ENCODE measurements at places on chromosomes 4 and X.

DNA sequence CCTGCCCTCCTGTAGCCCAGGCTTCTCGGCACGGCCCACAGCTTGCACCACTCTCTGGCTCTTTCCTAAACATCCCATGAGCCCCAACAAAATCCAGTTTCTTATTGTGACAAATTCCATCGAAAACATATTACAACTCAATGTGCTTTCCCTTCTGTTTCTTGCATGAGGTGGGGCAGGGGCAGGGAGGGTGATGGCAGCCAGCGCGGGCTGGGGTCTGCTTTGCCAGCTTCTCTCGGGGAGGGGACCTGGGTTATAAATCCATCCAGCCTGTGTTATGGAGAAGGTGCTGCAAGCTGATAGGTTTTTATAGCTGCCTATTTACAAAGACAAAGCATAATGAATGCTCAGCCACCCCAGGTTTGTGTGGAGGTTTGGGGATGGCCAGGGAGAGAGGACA lies 21.1 kb downstream of the PPP2R2C start:
- no peak for DNase-seq

DNA sequence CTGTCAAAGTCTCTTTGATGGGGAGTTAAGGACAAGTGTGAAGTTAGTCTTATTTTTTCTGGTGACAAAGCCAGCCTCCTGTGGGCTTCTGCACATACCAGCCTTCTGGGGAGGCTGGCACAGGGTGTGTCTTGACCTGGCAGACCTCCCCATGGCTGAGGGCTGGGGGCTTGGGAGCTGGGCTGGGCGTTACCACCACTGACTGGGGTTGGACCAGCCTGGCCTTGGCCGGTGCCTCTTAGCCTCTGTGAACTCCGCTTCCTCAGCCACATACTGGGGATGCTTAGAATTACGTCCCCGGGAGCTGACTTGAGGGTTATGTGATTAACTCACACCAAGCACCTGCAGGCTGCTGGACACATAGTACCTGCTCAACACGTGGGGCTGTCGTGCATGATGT lies 14.0 kb downstream of the SH3TC1 start:
- DNase-seq: no peak

- peak; percentile 34 for DNase-seq
These were observed at the start of gene PRRG1 for GRCh38 chrX:37349221-37350033. PRRG1 (plus strand) TSS chrX:37349364; CDS start chrX:37406250, 56,886 bp downstream.

DNA sequence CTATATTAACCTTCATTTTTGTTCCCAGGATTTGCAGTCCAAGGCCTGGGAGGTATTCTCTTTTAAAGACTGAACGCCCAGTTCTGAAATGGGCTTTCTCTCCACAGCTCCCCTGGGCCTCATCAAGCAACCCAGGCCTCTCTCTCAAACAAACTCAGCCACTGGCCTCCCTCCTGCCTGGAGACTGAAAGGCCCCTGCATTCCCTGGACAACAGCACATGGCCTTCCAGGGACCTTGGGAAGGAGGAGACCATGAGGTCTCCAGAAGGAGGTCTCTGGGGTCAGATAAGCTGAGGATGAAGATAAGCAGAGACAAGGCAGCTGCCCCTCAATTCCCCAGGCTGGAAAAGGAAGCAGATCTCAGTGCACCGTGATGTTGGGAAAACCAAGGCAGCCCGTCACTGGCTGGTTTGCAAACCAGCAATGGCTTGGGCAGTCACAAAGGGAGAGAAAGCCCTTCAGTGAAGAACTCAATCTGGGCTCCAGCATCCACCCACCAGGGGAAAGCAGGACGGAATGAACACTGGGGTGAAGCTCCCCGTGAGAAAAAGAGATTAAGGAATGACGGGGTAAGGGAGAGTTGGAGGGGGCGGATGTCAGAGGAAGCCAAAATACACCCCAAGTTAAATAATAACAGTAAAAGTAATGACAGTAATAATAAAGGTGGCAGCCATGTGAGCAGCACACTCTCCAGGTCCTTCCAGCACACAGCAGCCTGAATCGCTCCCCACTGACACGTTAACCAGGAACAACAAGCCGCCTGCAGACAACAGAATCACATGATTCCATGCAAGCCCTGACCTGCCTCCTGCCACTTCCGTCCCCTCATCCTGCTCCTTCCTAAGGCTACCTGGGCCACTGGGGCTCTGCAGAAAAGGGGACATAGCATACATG lies 22.3 kb downstream of the AMOT start:
- no peak for DNase-seq

- no peak for DNase-seq
These were observed 5.3 kb upstream of the ADRA2C start for GRCh38 chr4:3760841-3761240.

- no peak for DNase-seq
These were observed 77.8 kb downstream of the CD38 start for GRCh38 chr4:15855804-15856475.

DNA sequence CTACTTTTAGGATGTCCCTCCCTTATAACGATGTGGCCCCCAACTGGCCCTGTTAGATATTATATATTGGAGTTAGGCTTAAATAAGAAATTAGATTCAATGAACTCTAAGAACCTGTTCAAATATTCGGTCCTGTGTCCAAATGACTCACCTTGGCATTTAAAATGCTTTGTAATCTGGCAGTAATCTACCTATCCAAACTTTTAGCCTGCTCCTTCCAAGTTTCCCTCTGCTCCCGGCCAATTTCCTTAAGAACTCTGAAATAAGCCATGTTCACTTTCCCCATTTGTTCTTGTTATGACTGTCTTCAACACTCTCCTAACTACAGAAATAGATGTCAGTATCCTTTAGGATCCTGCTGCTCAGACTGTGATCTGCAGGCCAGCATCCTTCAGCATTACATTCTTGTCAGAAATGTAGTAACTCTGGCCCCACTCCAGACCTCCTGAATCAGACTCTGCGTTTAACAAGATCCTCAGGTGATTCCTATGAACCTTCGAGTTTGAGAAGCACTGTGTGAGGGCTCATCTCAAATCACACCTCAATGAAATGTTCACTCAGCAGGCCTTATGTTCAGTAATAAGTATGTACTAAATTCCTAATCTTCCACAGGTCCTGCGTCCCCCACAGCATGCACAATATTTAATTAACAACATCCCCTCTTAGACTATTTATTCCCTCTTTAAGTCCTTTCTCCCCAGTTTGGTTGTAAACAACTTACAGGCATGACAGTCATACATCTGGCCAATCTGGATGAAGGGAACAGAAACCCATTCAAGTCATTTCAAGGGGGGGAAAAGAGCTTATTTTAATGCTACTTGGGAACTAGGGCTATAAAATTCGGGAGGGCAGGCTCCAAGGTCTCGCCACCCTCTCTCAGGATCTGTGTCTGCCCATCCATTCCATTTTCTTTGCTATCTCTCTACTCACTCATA lies 3.0 kb downstream of the ATP8A1 start:
- no peak for DNase-seq

GRCh38 chrX:96147681-96148080 lies 537.0 kb upstream of the DIAPH2 start:
- DNase-seq: no peak

GRCh38 chr4:166174717-166175490 lies 301.9 kb downstream of the TLL1 start:
- no peak for DNase-seq

GRCh38 chr4:172786039-172786792 lies 382.4 kb upstream of the GALNT7 start:
- DNase-seq: no peak

DNA sequence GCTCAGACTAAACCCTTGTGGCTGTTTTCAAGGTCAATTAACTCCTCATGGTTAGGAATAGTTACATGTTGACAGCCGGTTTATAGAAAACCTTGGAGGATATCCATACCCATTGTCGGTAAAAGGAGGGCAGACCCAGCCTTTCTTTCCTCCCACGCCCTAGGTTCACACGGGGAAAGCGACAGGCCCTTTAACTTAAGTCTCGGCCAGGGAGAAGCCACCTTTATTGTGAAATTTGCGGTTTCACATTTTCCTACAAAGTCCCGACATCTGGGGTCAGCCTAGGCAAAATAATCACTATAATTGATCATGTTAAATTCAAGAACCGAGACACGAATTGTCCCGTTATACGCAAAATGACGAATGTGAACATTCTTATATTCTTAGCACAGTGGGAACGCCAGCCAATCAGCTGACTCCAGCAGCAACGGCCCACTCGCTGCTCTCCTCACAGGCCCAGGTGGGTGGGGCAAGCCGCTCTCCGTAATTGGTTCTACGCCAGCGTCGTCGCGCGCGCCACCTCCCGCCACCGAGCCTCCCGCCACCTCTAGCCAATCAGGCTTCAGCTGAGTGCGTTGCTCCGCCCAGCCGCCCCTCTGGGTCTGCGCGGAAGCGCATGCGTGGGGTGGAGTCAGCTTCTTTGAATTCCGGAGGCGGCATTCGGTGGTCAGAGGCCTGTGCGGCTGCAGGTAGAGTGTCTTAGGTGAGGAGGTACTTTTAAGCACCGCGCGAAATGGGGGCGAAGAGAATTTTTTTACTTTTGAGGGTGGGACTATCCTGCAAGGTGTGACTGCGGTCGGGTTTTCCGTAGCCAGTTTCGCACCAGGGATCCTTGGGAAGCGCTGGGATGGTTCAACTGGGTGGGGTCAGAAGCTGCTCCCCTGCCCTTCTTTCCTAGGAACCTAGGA lies at the start of gene CENPI:
Gene CENPI, plus strand, starts transcription at position 659 of the 908 bp plus-strand sequence. CDS start 2,867 bp downstream, outside the sequence.
- DNase-seq: peak; percentile 57

- no peak for DNase-seq
These were observed 62.2 kb downstream of the MFAP3L start for GRCh38 chr4:169963998-169964397.

GRCh38 chr4:142846108-142846728 lies at the start of gene INPP4B:
INPP4B (minus strand) TSS chr4:142846301.
- DNase-seq: no peak

DNA sequence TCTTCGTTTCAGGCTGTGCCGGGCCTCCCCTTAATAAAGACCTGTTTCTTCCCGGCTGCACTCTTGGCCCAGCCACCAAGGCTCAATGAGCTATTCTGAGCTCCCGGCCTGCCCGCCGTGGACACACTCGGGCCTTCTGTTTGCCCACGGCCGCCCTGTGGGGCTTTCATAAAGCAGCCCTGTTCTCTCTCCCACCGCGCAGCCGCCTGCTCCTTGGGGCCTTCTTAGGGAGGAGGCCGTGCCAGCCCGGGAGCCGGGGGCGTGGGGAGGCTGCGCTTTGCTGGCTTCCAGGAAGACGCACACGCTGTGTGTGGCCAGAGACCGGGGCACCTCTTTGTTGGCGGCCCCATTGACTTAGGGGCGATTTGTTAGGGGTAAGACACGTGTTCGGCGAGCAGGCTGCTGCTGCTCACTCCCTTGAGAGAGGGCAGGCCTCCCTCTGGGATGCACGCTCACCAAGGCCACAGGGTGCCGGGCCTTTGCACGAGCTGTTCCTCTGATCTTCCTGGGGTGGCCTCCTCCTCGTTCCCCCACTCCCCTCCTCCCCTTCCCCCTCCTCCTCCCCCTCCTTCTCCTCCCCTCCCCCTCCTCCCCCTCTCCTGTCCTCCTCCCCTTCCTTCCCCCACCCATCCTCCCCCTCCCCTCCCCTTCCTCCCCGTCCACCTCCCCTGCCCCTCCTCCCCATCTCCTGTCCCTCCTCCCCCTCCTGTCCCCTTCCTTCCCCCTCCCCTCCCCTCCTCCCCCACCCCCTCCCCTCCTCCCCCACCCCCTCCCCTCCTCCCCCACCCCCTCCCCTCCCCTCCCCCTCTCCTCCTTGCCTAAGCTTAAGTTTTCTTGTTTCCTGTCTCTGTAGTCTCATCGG lies 11.3 kb downstream of the BLOC1S4 start:
- DNase-seq: no peak

DNA sequence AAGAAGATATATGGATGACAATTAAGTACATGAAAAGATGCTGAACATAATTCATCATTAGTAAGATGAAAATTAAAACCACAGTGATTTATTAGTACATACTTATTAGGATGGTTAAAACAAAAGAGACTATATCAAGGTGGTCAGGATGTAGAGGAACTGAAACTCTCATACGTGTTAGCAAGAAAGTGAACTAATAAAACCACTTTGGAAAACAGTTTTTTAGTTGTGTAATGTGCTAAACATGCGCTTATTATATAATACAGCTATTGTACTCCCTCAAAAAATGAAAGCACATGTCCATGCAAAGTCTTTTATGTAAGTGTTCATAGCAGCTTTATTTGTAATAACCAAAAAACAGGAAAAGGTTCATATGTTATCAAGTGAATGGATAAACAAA lies 89.9 kb upstream of the KCTD8 start:
- DNase-seq: no peak

DNA sequence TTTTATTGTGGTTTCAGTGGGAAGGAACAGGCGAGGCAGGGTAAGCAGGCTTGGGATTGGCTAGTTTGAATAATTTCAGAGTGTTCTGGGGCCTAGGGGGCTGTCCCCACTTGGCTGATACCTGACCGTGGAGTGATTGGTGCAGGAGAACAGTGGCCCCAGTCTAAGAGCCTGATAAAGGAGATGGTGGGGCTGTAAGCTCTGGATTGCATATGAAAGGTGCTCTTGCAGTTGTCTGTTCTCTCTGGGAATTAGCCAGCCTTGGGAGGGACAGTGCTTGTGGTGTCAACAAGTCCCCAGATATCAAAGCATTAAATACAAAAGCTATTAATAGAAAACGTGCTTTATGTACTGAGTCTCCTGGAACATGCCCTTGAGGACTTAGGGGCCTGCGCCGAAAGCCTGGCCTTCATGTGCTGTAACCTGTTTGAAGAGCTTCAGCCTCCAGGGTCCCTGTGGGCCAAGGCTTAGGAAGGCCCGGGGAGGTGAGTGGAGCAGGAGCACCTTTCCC lies 30.4 kb upstream of the CLTRN start:
- DNase-seq: no peak

DNA sequence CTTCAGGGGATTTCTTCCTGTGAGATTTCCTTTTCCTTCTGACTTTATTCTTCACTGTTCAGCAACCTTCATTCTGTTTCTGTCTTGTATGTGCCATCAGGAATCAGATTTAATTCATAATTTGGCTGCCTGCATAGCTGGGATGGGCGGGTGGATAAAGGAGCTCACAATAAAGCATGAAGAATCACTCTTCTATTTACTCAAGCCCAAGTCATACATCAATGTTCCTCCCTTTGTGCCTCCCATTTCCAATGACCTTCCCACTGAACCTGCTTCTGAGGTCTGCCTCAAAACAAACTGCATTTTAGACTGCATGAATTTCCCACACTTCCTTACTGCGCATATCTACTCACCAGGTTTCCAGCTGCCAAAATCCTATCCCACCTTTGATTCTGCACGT lies 14.0 kb downstream of the PDGFC start:
- DNase-seq: no peak

GRCh38 chr4:71026086-71026485 lies 32.6 kb downstream of the DCK start:
- DNase-seq: peak; percentile 42

GRCh38 chr4:8110071-8110986 lies 48.3 kb downstream of the ABLIM2 start:
- DNase-seq: no peak

DNA sequence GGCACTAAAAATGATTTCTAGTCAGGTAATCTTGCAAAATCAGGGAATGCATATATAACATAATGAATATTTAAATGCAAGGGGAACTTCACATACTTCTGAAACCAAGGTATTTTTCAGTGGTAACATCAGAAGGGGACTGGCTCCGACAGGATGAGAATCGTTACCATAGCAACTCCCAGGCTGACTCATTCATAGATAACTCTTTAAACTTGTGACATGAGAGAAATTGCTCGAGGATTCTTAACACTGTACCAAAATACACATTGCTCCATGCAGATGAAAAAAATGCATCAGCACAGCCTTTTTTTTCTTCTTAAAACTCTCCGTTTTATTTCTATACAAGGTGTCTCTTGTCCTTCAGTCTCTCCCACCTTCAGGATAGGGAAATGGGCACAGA lies 114.3 kb downstream of the GABRB1 start:
- no peak for DNase-seq

- DNase-seq: peak; percentile 59
These were observed 85.7 kb upstream of the PTPN13 start for GRCh38 chr4:86508436-86508835.

GRCh38 chr4:126733301-126733700 lies 899.5 kb upstream of the INTU start:
- no peak for DNase-seq
